CD4-positive, alpha-beta T cell treated with Interleukin-17A for 1 hour (primary cell): ENCODE measurements at places on chromosomes 7 and 10.

DNA sequence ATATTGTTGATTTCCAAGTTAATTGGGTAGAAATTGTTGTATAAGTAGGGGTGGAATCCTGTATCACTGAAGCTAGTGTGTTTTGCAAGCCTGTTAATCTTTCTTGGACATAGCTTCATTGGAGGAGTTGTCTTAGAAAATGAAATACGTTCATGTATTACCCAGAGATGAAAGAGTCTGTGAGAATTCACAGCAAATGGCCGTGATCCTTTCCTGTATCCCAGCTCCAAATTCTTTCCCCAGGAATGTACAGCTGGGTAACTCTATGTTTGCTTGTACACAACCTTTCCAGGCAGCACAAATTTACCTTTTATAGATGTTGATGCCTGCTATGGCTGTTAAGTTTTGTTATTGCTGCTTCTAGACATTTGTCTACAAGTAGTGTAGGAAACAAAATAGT lies 18.7 kb downstream of the MYPN start:
- no peak for DNase-seq

DNA sequence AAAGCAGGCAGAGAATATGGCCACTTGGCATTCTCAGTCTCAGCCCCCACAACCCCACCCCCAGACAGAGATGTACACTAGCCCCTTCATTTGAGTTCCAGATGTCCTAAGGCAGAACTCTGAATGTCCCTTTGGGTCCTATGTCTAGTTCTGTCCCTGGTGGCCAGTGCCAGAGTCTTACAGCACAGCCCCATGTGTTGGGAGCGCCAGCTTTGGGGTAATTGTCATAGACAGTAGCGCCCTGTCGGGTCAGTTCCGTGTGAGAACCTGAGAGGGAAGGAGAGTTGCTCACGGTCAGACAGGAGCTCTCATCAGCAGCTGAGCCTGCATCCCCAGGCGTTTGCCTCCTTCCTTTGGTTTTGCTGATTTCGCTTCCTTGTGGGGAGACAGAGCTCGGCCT lies 94.9 kb upstream of the INSYN2A start:
- no peak for DNase-seq

DNA sequence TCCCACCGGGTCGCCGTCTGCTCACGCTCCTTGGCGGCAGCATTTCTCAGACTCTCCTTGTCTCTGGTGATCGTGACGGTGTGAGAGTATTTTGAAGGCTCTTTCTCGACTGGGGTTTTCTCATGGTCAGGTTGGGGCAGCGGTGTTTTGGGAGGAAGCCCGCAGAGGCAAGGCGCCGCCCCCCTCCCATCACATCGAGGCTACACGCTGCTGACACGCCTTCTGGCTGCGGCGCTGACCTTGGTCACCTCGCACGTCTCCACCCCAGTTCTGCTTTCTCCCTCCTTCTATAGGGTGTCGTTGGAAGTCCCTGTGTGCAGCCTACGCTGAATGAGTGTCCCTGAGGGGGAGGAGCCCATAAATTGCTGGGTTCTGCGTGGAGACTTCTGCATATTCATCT lies 55.2 kb downstream of the GLRX3 start:
- no peak for DNase-seq

DNA sequence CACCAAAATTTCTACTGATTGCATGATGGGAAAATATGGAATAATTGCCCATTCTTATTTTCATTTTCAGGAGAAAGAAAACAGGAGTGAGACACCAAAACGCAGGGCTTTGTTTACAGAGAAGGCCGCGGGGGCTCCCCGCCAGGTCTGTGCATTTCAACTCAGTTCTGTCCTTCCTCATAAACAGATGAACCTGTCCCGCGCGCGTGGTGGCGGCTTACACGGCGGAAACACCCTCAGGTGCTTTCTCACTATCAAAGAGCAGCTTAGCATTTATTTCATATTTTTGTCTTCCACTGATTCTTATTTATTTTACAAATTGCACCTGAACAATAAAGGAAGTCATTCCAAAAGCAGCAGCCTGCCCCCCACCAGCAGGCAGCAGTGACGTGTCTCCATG lies 579.4 kb downstream of the PTPRN2 start:
- no peak for DNase-seq

DNA sequence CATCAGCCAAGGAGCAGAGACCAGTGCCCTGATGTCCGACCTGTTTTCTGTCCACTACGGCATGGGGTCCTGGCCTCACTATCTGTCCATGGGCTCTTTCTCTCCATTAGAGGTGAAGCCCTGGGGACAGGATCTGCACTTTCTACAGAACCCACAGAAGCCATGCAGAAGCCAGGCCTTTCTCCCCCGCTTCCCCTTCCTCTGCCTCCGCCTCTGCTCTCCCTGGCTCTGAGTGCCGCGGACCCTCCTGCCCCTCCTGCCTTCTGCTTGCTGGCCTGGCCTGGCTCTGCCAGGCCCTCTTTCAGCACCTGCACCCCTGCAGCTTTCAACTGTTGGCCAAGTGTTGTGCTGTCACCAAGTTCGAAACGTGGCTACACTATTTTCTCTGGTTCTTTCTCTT lies 439.8 kb upstream of the ZMIZ1 start:
- no peak for DNase-seq
